ENCODE measurements at places on chromosomes 1 and 21. TPM values are rescaled to one million over a fixed set of nuclear protein-coding genes. Genes with fewer than 3 reads are reported as not detected.

- no peak for DNase-seq
- no peak overlapping the region for H3K4me3 ChIP-seq
- no peak overlapping the region for H3K27ac ChIP-seq
Measured at GRCh38 chr21:33051925-33052324, 18.0 kb upstream of the OLIG1 start.

DNA sequence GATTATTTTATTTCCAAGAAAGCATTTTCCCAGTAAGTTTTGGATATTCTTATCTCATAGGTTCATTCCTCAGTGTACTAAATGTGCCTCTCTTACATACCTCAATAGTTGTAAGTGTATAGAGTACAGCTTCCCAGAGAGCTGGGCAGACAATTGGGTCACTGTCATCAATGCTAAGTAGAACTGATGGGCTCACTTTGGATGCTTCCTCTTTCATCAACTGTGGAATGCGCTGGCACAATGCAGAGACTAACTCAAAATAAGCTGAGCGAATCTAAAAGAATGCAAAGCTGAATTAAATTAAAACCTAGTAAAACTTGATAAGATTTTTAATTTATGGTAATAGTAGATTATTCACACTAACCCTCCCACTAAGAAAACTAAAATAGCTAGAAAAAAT is 21.5 kb downstream of the LTN1 start:
- H3K27me3 ChIP-seq, result no peaks in the 10 kb centered on the region
- no peak overlapping the region for H3K27ac ChIP-seq

DNA sequence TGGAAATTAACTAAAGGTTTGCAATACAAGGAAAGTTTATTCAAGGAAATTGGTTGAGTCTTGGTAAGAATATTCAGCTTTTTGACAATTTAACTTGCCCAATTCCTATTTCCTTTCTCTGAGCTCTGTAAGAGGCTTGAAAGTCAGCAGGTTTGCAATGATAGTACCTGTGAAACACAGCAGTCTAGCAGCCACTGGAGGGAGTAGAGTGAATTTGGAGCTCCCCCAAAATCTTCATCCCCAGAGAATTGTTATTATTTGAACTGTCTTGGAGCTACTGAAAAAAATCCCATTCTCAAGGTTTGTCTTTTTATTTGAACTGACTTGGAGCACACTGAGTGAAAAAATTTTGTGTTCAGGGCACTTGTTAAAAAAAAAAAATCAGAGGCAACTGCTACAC is 654.2 kb upstream of the PKN2 start:
- H3K4me1 ChIP-seq, result no peaks in the 10 kb centered on the region
- H3K4me3 ChIP-seq, result no peak overlapping the region
- no peak overlapping the region for H3K27ac ChIP-seq
- no peaks in the 10 kb centered on the region for H3K36me3 ChIP-seq
- no peaks in the 10 kb centered on the region for H3K27me3 ChIP-seq

DNA sequence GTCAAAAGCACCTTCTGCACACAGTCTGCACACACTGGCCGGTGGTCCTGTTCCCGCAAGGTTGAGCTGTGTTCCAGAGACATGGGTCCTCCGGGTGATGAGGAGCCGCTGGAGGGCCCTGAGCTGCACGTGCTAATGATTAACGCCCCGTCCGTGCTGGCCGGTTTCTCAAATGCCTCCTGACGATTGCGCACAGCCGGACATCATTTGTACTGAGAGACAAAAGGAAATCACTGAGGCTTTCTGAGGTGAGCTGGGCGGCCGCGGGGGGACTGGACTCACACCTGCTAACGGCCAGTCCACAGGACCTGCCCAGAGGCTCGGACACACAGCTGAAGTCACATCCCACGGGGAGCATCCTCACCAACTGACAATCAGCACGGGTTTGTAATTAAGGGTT is 29.2 kb downstream of the POFUT2 start:
- H3K4me3 ChIP-seq, result no peak overlapping the region
- no peak for DNase-seq
- peaks cover 13% of the 10 kb centered on the region for H3K27me3 ChIP-seq
- H3K4me1 ChIP-seq, result peaks cover 7% of the 10 kb centered on the region
- no peak overlapping the region for H3K27ac ChIP-seq

DNA sequence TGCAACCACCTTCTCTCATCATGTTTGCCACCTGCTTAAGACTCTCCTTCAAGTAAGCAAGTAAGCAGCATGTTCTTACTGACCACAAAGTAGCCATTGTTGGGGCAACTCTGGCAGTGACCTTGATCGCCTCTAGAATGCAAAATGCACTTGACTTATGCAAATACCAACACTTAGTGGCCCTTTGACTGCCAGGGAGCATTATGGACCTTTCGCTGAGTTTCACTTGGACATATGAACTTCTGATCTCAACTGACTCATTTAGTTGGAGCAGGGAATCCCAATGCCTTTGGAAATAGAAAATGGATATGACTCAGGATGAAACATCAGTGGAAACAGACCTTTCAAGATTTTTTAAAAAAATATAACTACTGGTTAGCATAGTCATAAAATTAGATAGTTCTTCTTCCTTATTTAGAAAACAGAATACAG is 6.1 kb upstream of the PLA2G5 start:
- DNase-seq, result peak; percentile 12
- H3K4me3 ChIP-seq, result no peak overlapping the region
- H3K36me3 ChIP-seq, result no peaks in the 10 kb centered on the region

VSIG8 gene
- not detected for total RNA-seq

RPL22 gene
- total RNA-seq, result 513 TPM

USH2A gene
- not detected for total RNA-seq
